ENCODE measurements at places on chromosomes 11 and 22. TPM values are rescaled to one million over a fixed set of nuclear protein-coding genes. Genes with fewer than 3 reads are reported as not detected.

TST gene
- 74.2 TPM for polyA plus RNA-seq

MUC2 gene
- polyA plus RNA-seq, result 0.21 TPM

ZBTB16 gene
- polyA plus RNA-seq, result 1.3 TPM

MPPED1 gene
- 1.2 TPM for polyA plus RNA-seq

DNA sequence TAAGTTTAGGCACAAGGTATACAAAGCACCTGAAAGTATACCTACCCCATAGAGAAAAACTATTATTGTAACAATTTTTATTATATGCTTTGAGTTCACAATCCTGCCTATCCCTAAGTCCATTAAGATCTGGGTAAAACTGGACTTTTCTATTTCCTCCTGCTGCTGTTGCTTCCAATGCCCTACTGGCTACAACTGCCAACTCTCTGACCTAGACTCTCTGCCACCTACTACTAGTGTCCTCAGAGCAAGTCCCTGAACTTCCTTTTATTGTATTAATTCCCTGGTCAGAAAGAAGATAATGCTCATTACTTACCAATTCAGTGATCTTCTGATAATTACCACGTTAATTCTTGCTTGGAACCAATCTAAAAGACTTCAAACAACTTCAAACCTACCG is 70.3 kb downstream of the RBFOX2 start:
- no peak for DNase-seq

DNA sequence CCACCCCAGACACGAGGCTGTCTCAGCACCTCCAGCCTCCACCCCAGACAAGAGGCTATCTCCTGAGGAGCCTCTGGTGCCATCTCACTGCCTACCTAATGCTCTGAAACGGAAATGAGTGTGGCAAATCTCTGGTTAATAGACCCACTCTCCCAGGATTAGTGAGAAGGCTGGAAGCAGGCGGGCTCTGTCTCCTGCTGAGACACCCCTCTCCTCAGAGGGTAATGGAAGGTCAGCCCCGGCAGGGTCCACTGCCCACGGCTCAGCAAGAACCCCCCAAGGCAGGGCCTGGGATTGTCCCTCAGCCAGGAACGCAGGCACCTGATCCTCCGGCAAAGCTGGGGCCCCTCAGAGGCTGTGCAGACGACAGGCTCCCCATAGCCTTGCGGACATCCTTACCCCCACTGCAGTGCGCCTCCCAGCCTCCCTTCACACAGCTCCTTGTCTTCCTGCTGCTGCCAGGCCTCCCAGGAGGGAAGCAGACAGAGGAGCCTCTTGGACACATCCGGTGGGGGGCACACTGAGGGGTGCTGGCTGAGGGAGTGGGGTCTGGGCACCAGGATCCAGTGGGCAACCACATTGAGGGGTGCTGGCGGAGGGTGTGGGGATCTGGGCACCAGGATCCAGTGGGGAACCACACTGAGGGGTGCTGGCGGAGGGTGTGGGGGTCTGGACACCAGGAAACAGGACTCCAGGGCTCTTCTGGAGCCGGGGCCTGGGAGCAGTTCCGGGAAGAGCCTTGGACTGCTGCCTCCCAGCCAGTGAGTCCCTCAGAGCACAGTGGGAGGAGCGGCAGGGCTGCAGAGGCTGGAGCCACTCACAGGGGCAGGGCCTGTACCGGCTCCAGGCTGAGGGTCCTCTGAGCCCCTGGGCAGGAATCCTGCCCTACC is 13.1 kb downstream of the CHID1 start:
- DNase-seq, result no peak

DNA sequence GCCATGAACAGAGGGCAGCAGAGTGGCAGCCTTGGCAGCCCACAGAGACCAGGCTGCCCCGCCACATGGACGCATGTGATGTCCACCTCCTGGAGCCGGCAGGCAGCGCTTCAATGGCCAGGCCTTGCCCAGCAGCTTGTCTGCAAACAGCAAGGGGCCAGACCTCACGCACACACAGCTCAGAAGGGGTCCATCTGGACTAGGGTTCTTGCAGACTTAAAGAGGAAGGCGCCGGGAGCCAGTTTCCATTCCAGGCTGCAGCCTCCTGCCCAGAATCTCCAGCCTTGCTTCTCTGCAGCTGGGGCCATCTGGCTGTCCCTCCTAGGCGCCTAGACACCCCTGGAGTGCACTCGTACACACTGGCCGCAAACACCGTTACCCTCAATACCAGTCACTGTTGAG is 91.9 kb upstream of the TMEM45B start:
- no peak for DNase-seq

- no peak for DNase-seq
Observed at GRCh38 chr11:131597890-131598289, 227.5 kb downstream of the NTM start.

DNA sequence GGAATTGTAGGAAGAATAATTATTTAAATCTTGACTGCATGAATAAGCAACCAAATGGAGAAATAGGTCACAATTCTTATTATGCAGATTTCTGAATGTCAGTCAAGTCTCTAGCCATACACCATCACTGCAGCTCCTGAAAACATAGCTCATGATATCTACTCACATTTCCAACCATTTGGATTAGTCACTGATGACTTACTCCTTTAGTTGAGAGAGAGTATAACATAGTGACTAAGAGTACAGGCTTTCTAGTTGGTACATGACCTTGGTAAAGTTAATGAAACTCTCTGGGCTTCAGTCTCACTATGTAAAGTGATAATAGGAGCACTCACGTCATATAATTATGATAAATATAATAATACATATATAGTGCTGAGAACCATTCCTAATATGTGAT is 265.2 kb downstream of the KCNA4 start:
- DNase-seq, result no peak

GRCh38 chr11:67372993-67373647 is at the start of gene CLCF1:
CLCF1 (minus strand) TSS chr11:67373598; CDS start chr11:67373539, 59 bp downstream.
- peak; percentile 74 for DNase-seq

DNA sequence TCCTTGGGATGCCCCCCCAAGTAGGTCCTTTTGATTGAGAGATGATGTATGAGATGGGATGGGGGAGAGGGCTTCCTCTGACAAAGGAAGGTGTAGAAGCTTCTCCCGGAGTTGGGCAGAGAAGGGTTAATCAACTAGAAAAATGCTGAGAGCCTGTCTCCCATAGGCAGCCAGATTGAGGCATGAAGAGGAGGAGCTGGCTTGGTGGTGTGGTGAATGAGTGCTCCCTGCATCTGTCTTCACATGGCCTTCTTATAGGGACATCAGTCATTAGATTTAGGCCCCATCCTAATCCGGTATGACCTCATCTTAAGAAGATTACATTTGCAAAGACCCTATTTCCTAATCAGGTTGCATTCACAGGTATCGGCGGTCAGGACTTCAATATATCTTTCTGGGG is 61.1 kb downstream of the NFAM1 start:
- DNase-seq, result no peak

DNA sequence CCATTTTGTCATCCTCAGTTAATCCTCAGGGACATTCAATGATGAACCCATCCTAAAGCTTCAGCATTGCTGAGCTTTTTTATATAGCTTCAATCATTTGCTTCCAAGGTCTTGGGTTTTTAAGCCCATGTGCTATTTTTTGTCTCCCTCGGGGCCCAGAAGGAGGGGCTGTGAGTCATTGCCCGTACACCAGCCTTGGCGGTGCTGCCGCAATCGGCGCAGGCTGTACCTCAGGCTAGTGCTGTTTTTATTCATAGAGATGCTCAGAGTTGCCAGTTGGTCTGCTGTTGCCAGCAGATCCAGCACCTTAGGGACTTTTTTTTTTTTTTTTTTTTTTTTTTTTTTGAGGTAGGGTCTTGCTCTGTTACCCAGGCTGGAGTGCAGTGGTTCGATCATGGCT is 35.5 kb downstream of the ACO2 start:
- no peak for DNase-seq

DNA sequence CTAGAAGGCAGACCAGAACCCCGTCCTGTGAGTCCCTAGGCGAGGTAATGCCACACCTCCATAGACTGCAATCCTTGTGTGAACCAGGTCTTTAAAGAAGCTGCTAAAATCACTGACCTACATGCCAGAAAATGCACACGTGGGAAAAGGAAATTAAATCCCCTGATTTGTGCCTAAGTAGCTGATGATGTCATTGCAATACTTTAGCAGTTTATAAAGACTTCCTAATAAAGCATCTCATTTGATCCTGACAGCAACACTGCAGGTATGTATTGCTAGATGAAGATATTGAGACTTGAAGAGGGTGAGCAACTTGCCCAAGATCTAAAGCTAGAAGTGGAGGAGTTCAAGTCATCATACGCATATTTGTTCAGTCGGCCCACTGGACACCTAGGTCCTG is 107.2 kb downstream of the RRAS2 start:
- no peak for DNase-seq

DNA sequence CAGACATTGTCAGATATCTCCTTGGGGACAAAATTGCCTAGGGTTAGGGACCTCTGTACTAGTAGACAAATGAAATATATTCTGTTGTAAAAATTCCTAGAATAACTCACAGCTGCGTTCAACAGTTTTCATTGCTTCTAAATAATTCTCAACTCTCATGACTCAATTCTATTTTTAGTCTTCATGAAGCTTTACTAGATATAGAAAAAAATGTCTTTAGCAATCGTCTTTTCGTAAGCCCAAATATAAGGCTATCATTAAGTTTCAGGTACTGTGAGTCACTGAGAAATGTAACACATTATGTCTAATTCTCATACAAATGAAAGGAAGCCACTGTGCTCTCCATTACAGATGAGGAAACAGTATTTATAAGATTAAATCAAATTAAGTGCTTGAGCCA is 6.4 kb downstream of the MMP12 start:
- peak; percentile 16 for DNase-seq

DNA sequence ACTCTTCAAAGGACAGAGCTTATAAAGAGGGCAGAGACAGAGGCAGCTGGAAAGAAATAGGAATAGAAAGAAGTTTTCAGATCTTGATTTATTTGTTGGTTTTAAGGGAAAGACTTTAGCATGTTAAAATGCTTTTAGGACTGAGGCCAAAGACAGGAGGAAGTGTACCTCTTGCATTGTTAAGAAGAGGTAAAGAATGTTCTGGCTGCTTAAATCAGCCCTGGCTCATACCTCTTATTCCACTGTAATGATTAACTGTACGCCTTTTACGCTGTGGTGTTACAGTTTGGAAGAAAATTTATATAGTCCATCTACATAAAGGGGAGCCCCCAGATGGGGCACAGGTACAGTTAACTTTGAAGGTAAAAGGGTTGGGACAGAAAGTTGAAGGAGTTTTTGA is 10.1 kb upstream of the MPZL2 start:
- DNase-seq, result no peak

GRCh38 chr11:111659201-111660115 is 57.2 kb downstream of the SIK2 start:
- no peak for DNase-seq

- DNase-seq, result no peak
Observed at GRCh38 chr22:41793871-41794270, 6.6 kb upstream of the CCDC134 start.

GRCh38 chr11:112485280-112485679 is 224.6 kb upstream of the PLET1 start:
- DNase-seq, result no peak
